ENCODE measurements at places on chromosomes 3 and 15.

DNA sequence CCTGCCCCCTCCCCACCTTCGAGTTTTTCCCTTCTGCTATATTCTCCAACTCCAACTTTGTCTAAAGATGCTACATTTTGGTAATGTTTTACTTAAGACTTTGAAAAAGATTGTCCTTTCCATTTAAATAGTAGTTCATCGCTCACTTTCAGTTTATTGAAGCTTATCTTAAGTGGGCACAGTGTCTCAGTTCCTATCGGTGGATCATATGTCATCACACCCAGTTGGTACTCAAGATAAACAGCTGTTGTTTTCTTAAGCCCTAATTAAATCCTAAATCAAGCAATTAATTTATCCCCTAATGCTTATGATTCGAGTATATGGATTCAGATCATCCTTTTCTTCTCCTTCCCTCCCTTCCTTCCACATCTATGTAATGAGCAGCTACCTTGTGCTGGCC lies 210.7 kb downstream of the TLE3 start:
- no peak for DNase-seq

GRCh38 chr3:161323926-161324621 lies 47.2 kb downstream of the SPTSSB start:
- no peak for DNase-seq

- no peak for DNase-seq
Measured at GRCh38 chr3:55974421-55975165, 487.5 kb upstream of the WNT5A start.

GRCh38 chr3:110881069-110881468 lies 190.5 kb upstream of the NECTIN3 start:
- no peak for DNase-seq

DNA sequence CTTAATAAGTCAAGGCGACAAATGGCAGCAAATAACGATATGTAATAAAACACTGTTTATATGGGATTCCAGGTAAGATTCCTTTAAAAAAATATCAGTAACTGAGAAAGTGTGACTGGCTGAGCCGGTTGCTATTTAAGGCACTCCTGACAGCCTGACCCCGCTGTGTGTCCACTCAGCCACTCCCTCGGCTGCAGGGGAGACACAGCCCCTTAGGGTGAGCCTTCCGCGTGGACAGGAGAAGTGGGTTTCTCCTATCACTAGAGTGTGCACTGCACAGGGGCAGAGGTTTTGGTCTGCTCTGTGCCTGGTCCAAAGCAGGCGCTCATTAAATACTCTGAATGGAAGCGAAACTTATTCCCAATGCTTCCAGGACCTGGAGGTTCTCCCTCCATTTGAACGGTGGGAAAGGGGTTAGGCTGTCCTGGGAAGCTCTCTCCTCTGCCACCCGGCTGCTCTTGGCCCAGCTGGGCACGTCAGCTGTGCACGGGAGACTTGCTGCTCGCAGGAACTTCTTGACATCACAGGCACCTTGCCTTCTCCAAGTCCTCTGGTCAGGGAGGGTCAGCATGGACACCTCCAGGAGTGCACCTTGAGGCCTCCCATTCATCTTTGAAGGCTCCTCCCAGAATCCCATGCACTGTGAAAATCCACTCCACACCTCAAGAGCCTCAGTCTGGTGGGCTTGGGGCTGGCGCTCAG lies 43.3 kb upstream of the SLCO2A1 start:
- DNase-seq, result no peak

All from fibroblast of skin of back (primary cell).